ENCODE measurements at places on chromosomes 7 and 10.

GRCh38 chr7:126426652-126427051 lies 826.1 kb downstream of the GRM8 start:
- no peak for DNase-seq

GRCh38 chr7:146175716-146176115 lies 59.1 kb downstream of the CNTNAP2 start:
- no peak for DNase-seq

GRCh38 chr10:129135624-129136023 lies 331.4 kb upstream of the MGMT start:
- DNase-seq = no peak

- DNase-seq = no peak
Observed at GRCh38 chr10:852386-852785, 79.1 kb downstream of the LARP4B start.

GRCh38 chr7:25597946-25598345 lies 369.7 kb upstream of the NPVF start:
- DNase-seq = no peak

DNA sequence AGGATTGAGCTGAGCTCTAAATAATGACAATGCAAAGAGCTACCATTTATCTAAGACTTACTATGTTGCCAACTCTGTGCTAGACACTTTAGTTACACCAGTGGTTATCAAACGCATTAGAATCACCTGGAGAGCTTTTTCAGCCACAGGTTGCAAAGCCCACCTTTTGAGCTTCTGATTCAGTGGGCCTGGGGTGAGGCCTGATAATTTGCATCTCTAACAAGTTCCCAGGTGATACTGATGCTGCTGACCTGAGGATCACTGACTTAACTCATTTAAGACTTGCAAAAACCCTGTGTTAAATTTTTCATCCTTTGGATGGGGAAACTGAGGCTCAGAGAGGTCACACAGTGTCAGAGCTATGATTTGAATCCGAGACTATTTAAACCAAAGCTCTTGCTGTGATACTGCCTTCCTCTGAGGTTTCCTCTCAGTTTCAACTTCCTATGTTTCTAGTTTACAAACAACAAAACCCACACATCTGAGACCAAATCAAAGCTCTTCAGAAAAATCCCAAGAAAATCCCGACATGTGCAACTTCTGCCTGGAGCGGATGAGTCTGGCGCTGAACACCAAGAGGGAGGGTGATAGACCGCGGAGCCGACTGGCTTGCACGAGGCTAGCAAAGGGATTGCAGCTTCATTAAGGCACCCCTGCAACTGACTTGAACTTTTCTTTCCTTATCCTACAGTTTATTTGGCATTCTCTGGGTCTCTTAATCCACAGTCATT lies 124.9 kb downstream of the CYP26A1 start:
- DNase-seq = peak; percentile 26

DNA sequence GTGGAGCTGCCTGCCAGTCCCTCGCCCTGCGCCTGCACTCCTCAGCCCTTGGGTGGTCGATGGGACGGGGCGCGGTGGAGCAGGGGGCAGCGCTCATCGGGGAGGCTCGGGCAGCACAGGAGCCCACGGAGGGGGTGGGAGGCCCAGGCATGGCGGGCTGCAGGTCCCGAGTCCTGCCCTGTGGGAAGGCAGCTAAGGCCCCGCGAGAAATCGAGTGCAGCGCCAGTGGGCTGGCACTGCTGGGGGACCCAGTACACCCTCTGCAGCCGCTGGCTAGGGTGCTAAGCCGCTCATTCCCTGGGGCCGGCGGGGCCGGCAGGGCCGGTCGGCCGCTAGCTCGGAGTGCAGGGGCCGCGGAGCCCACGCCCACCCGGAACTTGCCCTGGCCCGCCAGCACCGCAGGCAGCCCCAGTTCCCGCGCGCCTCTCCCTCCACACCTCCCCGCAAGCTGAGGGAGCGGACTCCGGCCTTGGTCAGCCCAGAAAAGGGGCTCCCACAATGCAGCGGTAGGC lies 565.9 kb upstream of the NRG3 start:
- no peak for DNase-seq

GRCh38 chr7:66847879-66848790 lies 72.9 kb upstream of the TMEM248 start:
- peak; percentile 58 for DNase-seq

DNA sequence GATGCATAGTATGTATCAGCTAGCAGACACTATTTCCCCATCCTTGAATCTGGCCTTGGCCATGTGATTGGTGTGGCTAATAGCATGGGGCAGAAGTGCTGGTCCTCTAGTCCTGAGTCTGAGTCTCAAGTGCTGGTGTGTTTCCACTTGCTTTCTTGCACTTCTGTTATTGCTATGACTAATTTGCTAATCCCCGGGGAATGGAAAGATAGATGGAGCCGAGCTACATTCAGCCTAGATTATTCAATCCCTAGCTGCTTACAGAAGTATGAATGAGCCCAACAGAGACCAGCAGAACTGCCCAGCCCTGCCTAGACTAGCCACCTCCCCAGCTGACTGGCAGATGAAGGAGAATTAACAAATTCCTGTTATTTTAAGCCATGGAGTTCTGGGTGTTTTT lies 53.2 kb upstream of the SYPL1 start:
- peak; percentile 14 for DNase-seq

GRCh38 chr10:123252779-123253178 lies 98.6 kb downstream of the BUB3 start:
- no peak for DNase-seq

DNA sequence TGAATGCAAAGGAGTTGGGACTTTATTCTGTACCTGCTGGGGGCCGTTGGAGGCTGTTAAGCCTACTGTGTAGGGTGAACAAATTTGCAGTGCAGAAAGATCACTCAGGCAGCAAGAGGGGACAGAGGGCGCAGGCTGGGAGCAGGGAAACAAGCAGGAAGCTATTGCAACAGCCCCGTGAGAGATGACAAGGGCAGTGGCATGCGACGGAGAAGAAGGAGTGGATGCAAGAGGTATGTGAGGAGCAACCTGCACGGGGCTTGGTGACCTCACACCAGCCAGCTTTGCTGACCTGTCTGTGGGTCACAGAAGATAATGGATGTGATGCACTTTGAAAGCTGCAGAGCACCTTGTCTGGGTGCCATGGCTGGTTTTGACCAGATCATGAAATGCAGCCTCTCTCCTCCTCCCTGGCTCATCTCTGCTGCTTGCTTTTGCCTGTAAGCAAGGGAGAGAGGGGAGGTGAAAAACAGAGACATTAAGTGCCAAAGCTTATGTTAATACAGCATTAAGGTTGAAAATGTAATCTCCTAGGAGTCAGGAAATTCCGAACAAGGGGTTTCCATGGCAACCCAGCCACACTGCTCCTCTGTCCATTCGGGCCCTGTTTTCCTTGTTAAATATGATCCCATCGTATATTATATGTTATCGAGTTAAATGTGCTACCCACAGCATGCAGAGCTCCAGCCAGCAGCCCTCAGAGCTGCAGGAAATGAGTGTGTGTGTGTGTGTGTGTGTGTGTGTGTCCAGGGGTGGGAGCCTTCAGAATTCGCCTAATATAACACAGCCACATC lies 314.3 kb upstream of the ZMIZ1 start:
- DNase-seq = peak; percentile 59

DNA sequence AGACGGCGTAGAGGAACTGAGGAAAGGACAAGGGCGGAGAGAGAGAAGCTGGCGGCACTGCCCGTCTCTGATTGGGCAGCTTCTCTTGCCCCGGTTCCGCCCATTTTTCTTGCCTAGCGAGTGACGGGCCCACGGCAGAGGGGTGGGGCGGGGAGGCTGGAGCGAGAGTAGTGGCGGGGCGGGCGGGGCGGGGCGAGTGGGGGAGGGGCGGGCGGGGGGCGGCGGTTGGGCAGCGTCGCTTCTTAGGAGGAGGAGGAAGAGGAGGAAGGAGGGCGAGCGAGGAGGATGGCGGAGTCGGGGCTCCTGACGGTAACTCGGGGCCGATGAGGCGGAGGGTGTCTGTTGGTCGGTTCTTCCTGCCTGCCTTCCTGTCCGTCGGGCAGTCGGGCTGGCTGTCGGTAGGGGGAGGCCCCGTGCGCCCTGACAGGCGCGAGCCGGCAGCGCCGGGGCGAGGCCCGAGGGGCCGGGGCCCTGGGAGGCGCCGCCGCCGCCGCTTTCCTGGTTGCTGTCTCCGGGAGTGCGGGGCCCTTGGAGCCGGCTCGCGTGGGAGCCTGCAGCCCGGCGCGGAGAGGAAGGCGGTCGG lies at the start of gene SHOC2:
SHOC2 (plus strand) TSS at position 256 of the 583 bp plus-strand sequence. CDS start 44,755 bp downstream, outside the sequence.
- no peak for DNase-seq

DNA sequence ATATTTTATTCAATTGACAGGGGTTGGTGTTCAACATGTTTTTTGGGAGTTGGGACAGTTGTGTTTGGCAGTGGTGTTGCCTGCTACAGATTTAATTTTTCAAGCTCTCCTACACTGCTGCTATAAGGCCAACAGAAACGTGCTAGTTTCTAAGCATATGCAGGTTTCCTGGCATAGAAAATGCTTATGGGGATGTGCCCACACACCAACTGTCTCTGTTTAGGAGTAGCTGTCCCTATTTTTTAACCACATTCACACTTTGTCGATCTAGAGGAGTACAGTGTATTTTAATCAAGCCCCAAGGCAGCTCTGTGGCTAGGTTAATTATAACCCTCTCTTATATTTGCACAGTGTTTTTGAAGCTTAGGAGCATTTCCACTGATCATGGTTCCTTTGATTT lies 28.6 kb downstream of the TMEM178B start:
- DNase-seq = no peak

DNA sequence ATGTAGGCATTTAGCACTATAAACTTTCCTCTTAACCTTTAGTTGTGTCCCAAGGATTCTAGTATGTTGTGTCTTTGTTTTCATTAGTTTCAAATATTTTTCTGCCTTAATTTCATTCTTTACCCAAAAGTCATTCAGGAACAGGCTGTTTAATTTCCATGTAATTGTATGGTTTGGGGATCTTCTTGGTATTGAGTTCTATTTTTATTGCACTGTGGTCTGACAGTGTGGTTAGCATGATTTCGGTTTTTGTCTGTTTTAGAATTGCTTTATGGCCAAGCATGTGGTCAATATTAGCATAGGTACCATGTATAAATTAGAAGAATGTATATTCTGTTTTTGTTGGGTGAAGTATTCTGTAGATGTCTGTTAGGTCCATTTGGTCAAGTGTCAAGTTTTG lies 26.3 kb downstream of the COA1 start:
- DNase-seq = no peak

GRCh38 chr7:42833411-42833810 lies 78.5 kb downstream of the C7orf25 start:
- DNase-seq = no peak

- DNase-seq = no peak
Observed at GRCh38 chr10:42979181-42979580, 97.7 kb upstream of the RET start.

GRCh38 chr10:62308101-62308500 lies 39.5 kb upstream of the RTKN2 start:
- DNase-seq = no peak

GRCh38 chr10:31352436-31353226 lies 33.6 kb downstream of the ZEB1 start:
- DNase-seq = no peak

DNA sequence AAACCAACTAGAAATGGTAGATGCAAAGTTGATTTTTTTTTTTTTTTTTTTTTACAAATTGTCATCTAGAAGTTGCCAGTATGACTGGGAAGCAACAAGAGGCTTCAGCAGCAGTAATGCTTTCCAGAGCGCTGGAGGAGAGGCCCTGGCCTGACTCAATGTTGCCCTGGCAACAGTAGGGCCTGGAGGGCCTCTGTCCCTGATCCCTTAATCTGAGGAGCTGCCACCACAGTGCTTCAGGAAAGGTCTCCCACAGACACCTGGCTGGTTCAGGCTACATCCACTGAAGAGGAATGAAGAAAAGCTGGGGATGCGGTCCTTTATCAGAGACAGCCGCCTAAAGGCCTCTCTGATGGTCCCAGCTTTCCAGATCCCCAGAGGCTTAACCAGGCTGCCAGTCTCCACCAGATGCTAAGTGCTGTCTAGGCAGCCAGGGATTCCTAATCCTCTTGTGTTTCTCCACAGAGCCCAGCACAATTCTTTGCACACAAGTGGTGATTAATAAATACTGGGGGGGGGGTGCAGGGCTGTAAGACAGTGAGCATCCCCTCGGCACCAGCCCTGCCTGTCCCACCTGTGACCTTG lies 33.7 kb downstream of the ZNF777 start:
- no peak for DNase-seq

GRCh38 chr10:101560298-101561067 lies 27.6 kb downstream of the POLL start:
- DNase-seq = no peak

DNA sequence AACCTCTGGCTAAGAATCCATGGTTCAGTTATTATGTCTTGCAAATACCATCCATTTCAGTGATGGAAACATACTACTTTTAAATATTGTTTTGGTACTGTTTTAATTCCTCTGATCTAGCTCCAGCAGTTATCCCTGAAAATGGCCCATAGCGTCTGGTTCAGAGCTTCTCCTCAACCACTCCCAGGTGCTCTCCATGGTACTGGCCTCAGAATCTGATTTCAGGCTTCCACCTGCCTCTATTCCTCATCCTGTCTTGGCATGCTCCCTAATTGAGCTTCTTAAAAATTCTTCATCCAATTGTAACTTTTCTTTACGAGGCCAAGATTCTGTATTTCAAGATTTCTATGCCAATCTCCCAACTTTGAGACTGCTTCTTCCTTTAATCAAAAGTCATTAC lies 236.3 kb downstream of the HTR7 start:
- DNase-seq = no peak

DNA sequence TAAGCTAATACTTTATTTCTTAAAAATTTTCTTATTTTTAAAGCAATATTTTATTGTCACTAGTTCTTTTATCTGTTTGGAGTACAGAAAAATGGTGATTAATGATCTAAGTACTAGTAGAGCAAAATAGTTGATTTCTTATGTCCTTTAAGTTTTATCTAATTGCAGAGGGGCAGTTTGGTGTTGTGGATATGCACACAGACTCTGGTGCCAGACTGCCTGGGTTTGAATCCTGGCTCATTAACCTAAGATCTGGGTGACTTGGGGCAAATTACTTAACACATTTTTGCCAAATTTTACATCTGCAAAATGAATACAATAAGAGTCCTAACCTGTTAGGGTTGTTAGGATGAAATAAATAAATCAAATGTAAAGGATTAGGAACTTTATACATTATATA lies 10.7 kb upstream of the PRPS1L1 start:
- DNase-seq = no peak

DNA sequence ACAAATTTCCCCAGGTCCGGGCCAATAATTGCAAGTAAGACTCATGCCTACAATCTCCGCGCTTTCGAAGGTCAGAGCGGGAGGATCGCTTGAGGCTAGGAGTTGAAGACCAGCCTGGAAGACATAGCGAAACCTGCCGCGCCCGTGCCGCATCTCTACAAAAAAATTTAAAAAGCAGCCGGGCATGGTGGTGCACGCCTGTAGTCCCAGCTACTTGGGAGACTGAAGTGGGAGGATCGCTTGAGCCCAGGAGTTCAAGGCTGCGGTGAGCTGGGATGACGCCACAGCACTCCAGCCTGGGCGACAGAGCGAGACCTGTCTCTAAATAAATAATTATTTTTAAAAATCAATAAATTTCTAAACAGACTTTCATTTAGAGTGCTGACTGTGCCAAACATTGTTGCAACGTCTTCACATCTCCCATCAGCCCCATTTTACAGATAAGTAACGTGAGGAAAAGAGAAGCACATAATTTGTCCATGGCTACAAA lies 494 bp upstream of the CFAP43 start:
- DNase-seq = no peak

GRCh38 chr10:130244928-130245495 lies 108.8 kb downstream of the GLRX3 start:
- no peak for DNase-seq

- peak; percentile 40 for DNase-seq
Observed at GRCh38 chr10:68516766-68517165, 10.6 kb downstream of the SLC25A16 start.
